Naive thymus-derived CD8-positive, alpha-beta T cell (primary cell): ENCODE measurements at places on chromosomes 6 and 20. TPM values are rescaled to one million over a fixed set of nuclear protein-coding genes. Genes with fewer than 3 reads are reported as not detected.

- DNase-seq = no peak
Measured at GRCh38 chr20:58875541-58876134, 23.1 kb downstream of the GNAS start.

DNA sequence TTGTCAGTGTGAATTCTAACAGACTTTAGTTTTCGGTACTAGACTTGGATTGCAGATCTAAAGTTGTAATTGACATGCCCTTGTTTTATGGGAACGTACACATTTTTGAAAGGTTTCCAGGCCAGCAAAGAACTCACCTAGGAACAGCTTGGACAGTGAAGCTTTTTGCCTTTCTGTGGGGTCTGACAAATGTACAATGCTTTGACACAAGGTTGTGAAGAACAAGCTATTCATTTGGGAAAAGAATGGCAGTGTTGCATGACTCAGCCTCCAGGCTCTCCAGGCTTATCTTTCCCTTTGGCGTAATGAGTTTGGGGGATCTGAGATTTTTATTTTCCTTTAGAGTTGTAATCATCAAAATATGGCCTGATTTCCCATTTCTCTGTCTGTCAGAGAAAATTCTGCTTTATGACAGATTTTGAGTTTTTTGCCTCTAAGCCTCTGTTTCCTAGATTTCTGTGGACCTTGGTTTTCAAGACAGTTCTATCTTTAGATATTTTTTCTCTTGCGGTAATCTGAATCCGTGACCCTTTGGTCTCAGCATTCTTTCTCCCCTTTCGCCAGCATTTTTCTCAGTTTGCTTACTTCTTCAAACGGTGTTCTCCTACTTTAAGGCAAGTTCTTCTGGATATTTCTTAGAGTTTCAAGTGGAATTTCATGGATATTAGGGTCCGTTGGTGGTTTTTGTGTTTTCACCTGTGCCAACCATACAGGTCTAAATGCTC lies 221.0 kb downstream of the ADGB start:
- no peak for DNase-seq

OR2J3 gene
- total RNA-seq = not detected

DNA sequence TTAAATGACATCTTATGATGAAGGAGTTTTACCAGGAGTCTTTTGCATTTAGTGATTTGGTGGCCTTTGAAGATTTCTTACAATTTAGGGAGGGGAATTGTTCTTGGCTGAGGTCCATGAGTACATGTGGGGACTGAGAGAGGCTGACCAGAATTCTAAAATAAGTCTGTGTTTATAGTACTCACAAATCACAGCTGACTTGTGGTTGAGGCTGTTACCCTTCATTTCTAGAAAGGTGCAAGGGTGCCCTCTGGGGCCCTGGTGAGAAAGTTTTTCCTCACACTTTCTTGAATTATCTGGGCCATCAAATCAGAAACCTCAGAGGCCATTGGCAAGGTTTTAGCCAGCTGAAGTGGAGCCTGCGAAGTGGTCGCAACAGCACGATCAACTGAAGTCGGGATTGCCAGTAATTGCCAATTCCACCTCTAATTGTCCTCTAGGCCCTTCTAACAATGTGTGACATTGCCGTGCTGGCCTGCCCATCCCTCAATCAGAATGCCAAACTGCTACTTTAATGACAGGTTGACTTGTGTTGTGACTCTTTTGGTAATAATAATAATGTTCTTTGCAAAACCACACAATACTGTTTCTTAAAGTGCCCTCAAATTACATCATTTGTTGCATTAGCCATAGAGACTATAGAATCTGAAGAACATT lies 221.6 kb downstream of the OGFRL1 start:
- DNase-seq = no peak

GRCh38 chr6:135731116-135731515 lies 120.4 kb upstream of the PDE7B start:
- DNase-seq = no peak

CST2 gene
- not detected for total RNA-seq

- no peak for DNase-seq
Measured at GRCh38 chr6:64280569-64280968, 645.0 kb downstream of the PHF3 start.

- DNase-seq = no peak
Measured at GRCh38 chr6:3777730-3778461, 26.4 kb upstream of the PXDC1 start.

- DNase-seq = no peak
Measured at GRCh38 chr6:156562636-156563035, 214.5 kb upstream of the ARID1B start.

- DNase-seq = no peak
Measured at GRCh38 chr6:18507561-18507960, 120.4 kb downstream of the RNF144B start.

- DNase-seq = no peak
Measured at GRCh38 chr6:67880939-67881705, 754.0 kb upstream of the ADGRB3 start.

- DNase-seq = no peak
Measured at GRCh38 chr20:12207875-12208274, 290.2 kb downstream of the BTBD3 start.

GRCh38 chr6:166024252-166024651 lies 143.4 kb downstream of the TBXT start:
- no peak for DNase-seq

- DNase-seq = no peak
Measured at GRCh38 chr6:169034516-169035167, 219.0 kb downstream of the THBS2 start.

DNA sequence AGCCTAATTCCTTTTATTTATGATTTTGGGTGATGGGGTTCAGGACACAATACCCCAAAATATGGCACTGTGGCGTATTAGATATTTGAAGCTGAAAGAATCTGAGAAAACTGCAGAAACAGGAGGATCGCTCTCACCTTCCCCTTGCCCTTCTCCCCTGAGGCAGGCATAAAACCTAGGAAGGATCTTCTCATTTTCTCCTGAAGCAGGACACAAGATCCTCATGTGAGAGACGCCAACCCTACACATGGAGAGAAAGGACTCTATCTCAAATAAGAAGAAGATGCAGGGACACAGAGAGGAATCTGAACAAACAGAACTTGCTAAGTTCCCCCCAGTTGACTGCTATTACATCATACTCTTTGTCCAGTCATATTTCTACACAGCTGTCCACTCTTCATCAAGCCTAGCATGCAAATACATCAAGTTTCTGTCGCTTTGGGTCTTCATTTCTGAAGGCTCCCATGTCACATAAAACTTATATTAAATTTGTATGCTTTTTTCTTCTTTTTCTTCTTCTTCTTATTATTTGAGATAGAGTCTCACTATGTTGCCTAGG lies 109.0 kb downstream of the DTNBP1 start:
- no peak for DNase-seq

DEFB113 gene
- total RNA-seq = not detected

GRCh38 chr20:16498526-16499253 lies 74.6 kb downstream of the KIF16B start:
- DNase-seq = no peak

HLA-DOA gene
- total RNA-seq = 50.7 TPM

DNA sequence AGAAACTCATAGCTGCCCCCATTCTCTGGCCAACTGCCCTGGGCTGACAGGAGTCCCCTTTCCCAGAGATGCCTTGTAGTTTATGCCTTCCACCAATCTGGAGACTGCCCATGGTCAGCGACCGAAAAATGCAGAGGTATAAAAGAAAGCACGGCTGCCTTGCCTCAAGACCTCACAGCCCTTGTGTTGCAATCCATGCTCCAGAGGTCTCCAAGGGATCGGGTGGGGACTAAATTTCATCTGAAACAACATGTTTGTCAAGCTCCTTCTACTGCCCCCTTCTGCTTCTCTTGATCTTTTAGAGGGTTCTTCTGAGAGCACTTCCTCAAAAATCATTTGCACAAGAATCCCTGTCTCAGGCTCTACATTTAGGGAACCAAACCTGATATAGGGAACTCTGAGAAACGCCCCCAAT lies 128.8 kb downstream of the PLCB1 start:
- no peak for DNase-seq

DNA sequence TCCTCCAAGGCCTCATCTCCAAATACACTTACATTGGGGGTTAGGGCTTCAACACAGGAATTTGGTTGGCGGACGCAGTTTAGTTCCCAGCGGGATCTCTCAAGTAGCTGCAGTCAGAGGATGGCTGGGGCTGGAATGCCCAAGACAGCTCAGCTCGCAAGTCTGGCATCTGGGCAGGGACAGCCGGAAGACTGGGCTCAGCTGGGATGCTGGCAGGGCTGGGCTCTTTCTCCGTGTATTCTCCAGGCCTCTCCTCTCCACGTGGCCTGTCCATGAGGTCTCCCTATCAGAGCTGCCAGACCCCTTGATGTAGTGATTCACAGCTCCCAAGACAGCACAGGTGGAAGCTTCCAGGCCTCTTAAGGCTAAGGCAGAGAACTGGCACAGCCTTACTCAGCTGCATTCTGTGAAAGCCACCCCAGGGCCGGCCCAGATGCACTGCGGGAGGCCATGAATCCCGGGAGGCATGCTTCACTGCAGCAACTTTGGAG lies 5.0 kb downstream of the FGD2 start:
- no peak for DNase-seq

DNA sequence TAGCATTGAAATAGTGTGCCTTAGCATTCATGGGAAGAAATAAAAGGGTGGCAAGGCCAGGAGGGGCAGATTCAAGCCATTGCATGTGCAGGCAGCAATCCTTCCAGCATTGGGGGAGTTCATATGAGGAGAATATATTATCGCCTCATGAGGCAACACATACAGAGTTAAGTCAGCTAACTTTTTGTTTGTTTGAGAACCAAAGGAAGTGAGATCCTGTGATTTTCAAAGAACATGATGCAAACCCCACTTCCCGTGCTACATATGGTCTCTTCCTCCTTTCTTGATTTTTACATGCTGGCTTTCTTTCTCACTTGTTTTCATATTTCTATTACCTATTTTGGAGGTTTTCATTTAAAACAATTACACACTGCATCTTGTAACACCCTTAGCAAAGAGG lies 579.7 kb upstream of the ARID1B start:
- DNase-seq = peak; percentile 57

DNA sequence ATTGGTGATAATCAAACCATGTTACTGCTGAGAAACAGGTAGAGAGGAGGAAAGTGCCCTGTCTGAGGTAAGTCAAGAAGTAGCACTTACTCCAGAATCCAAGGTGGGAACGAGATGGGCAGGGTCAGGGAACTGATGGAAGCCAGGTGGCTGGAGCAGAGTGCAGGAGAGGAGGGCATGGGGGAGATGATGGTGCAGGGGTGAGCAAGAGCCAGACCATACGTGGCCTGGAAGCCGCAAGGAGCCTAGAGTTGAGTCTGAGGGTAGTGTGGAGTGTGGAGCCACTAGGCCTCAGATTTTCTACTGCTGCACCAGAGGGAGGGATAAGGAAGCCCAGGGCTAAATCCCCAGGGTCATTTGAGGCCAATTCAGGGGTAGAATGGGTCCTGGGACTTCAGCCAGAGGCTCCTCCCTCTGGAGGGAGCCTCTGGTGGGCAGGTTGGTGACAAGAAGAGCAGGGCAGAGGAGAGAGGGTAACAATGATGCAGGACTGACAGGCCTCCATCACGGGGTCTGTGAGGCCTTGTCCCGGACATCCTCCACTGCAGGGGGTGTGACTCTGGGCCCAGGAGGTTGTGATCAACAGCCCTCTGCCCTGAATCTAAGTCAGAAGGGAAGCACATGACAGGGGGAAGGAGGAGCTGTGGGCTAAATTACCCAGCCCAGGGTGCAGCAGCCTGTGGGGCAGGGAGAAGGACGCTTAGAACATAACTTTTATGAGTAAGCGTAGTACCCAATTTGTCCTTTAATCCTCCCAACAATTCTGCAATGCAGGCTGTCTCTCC lies 28.7 kb downstream of the COX4I2 start:
- DNase-seq = peak; percentile 49

MCUR1 gene
- 12.2 TPM for total RNA-seq

DNA sequence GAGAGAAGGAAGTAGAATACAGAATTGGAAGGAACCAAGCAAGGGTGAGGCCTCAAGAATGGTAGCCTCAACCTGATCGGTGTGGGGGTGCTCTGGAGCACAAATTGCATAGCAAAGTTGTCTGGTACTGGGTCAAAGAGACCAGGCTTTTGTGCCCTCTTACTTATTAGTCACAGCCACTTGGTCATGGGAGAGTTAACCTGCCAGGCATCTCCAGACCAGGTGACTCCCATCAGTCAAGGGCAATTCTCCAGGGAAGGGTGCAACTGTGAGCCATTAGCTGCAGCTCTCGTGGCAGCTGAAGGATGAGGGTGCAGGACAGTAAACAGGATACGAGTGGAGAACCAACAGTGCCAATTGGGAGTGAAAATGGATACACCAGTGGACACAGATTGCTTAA lies 47.7 kb upstream of the PLCB4 start:
- DNase-seq = no peak

GSTA2 gene
- not detected for total RNA-seq

DNA sequence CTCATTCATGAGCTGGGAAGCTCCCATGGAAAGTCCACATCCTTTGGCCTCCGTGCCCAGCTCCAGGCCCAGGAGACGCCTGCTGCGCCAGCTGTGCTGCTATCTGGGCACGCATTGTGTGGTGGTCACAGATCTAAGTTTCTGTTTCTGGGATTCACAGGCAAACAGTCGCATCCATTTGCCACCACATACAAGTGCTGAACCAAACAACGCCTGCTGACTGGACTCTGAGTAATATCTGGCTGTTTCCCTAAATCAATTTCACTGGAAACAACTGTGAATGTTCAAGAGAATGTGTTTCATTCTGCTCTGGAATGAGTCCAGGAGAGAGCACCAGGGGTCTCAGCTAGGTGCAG lies 45.5 kb downstream of the IRF4 start:
- DNase-seq = no peak

DNA sequence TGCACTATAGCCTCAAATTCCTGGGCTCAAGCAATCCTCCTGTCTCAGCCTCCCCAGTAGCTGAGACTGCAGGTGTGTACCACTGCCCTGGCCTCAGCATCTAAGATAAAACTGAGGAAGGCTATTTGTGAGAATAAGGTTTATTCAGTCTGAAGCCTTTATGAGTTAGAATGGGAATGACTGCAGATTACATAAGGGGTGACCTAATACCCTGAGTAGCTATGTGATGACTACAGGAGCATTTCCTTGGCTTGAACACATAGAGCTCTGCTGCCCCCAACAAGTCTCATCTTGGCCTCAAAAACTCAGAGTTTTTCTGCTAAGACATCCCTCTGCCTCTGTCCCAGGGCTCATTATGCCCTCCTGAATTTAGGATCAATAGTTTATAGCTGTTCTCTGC lies 7.6 kb downstream of the GSS start:
- DNase-seq = no peak

DNA sequence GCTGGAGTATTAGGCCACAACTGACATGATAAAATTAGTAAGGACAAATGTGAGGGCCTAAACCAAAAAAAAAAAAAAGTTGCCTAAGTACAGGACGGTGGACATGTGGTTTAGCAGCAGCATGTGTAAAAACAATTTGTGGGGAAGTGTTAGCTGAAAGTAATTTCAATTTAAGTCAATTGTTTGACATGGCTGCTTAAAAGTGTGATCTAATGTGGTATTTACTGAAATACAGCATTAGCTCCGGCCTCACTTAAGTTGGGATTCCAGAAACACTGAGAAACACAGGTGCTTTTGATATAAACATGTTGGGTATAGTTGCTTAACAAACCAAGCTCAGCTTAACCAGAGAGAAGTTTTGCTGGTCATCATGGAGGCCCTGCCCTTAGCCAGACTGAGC lies 119.7 kb downstream of the FYN start:
- DNase-seq = no peak

KCNK16 gene
- not detected for total RNA-seq

GRCh38 chr20:37226889-37227288 lies 34.7 kb downstream of the GHRH start:
- DNase-seq = no peak
